CD4-positive, CD25-positive, alpha-beta regulatory T cell (primary cell): ENCODE measurements at places on chromosomes 11 and 22. TPM values are rescaled to one million over a fixed set of nuclear protein-coding genes. Genes with fewer than 3 reads are reported as not detected.
A peak's percentile ranks its signal among the peaks of the same experiment; 100 is the strongest.

DNA sequence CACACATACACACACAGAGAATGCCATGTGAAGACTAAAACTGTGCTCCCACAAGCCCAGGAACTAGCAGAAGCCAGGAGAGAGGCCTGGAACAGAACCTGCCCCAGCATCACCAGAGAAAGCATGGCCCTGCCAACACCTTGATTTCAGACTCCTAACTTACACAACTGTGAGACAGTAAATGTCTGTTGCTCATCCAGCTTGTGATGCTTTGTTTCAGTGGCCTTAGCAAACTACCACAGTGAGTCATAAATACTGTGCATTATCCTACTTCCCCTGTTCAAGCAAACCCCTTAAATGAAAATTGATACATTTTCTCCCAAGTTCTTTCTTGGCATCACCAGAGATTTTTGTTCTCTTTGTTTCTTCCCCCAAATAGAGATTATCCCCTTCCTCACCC, 1539.4 kb upstream of the TENM4 start:
- no peak overlapping the region for H3K4me3 ChIP-seq
- no peak overlapping the region for H3K27ac ChIP-seq
- no peaks in the 10 kb centered on the region for H3K4me1 ChIP-seq
- no peak for DNase-seq
- H3K27me3 ChIP-seq = no peaks in the 10 kb centered on the region
- no peaks in the 10 kb centered on the region for H3K36me3 ChIP-seq

- no peak for DNase-seq
- H3K27me3 ChIP-seq = no peaks in the 10 kb centered on the region
- no peak overlapping the region for H3K27ac ChIP-seq
- H3K4me3 ChIP-seq = no peak overlapping the region
- H3K36me3 ChIP-seq = peaks cover 68% of the 10 kb centered on the region
Observed at GRCh38 chr22:40270748-40271373, 75.4 kb upstream of the ADSL start.

DNA sequence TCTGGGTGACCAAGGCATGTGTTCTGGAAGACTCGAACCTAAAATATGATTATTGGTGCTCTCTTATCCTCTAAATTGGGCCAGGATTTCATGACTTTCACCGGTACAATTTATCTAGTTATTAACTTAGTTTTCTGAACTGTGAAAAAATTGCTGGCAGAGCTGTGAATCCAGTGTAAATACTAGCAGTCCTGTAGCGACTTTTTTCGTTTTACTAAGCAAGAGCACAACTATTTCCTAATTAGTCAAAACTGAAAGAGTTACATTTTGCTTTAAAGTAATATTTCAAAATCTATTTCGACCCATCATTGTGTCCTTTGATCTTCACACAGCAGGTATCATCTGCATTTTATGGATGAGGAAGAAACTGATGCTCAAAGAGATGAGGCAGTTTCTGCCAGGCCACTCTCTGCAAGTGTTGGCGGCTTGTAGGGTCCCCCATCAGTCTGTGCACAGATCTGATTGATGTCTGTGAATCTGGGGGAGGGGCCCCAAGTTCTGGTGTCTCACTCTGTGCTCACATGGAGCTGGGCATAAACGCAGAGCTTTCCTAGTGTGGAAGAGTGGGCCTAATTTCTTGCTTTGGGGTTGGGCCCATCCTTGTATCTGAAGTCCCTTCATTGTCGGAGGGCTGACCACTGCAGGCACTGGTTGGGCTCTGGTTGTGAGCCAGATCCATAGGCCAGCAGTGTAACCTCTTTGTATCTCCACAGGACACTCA, 1.4 kb upstream of the TRMT2A start:
- peak overlapping the region; percentile 84 for H3K27ac ChIP-seq
- peaks cover 46% of the 10 kb centered on the region for H3K36me3 ChIP-seq
- no peaks in the 10 kb centered on the region for H3K27me3 ChIP-seq
- no peak for DNase-seq

GRCh38 chr11:132777067-132777975, 755.0 kb downstream of the OPCML start:
- no peaks in the 10 kb centered on the region for H3K4me1 ChIP-seq
- DNase-seq = no peak
- H3K36me3 ChIP-seq = no peaks in the 10 kb centered on the region
- no peak overlapping the region for H3K4me3 ChIP-seq
- H3K27ac ChIP-seq = no peak overlapping the region
- no peaks in the 10 kb centered on the region for H3K27me3 ChIP-seq

DNA sequence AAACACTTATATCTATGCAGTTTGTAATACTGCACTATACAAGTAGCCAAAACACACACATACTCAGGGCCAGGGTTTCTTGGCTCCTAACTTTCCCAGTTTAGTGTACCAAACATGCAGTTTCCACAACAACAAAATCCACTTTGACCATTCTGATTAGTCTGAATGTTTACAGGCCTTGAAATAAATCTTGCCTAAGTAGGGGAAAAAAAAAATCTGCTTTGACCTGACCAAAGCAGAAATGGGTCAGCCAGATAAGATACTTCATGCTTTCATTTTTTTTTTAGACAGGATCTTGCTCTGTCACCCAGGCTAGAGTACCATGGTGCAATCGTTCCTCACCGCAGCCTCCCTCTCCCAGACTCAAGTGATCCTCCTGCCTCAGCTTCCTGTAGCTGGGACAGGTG, 10.1 kb downstream of the PRR14L start:
- peaks cover 25% of the 10 kb centered on the region for H3K36me3 ChIP-seq
- peaks cover 11% of the 10 kb centered on the region for H3K4me1 ChIP-seq
- H3K27ac ChIP-seq = no peak overlapping the region
- no peak for DNase-seq

DNA sequence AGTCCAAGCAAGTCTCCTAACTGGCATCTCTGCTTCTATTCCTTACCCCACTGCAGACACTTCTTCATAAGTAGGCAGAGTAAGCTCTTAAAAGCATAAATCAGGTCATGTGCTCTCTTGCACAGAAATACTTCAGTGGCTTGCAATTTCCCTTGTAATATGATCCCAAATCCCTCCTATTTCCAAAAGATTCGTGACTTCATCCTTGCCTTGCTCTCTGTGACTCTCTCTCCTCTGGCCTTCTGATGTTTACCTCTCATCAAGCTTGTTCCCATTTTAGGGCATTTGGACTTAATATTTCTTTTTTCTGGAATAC, 37.4 kb upstream of the NCR3LG1 start:
- H3K4me1 ChIP-seq = no peaks in the 10 kb centered on the region
- no peaks in the 10 kb centered on the region for H3K27me3 ChIP-seq
- peaks cover 20% of the 10 kb centered on the region for H3K36me3 ChIP-seq
- DNase-seq = no peak

DNA sequence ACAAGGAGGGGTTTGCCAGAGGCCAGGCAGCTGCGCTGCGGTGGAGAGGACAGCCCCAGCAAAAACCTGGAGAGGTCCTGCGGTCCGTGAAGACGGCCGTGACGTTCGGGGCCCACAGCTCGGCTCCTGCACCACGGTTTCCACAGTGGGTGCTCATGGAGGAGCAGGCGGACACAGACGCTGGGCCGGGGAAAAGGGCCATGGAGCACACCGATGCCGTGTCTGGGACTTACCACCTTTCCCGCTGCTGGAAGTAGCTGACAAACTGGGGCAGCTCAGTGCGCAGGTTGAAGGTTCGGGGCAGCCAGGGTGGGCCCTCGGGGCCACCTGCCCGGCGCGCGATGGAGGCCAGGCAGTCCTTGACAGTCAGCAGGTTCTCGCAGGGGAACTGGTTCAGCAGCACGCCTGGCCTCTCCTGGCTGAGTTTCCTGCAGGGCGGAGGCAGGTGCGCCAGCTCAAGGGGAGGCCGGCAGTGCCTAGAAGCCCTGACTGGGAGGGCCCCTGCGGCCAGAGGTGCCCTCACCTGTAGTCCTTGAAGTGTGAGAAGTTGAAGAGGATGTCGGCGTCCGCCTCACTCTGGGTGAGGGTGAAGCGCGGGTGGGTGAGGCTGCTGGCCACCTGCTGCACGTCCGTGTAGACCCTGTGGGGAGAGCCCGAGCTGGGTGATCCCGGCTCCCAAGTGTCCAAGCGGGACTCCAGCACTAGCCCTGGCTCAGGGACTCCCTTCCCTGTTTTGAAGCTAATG, 12.8 kb downstream of the TTLL12 start:
- DNase-seq = no peak
- H3K36me3 ChIP-seq = peaks cover 18% of the 10 kb centered on the region
- H3K4me3 ChIP-seq = no peak overlapping the region
- peaks cover 3% of the 10 kb centered on the region for H3K4me1 ChIP-seq
- H3K27me3 ChIP-seq = no peaks in the 10 kb centered on the region

DNA sequence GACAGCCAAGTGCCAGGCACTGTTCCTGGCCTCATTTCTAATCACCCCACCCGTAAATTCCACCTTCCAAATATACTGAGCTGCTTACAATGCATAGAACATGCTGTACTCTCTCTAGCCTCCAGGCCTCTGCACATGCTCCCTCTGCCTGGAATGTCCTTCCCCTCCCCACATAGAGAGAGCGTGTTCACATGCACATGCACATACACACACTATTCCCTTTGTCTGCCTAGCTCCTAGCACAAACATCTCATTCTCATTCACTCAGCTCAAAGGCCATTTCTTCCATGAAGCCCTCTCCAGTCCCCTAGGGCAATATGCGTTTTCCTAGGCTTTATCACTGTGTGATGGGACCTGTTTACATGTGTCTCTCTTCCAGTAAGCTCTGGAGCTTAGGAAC, 144.6 kb downstream of the WT1 start:
- no peaks in the 10 kb centered on the region for H3K27me3 ChIP-seq
- no peak for DNase-seq
- no peaks in the 10 kb centered on the region for H3K4me1 ChIP-seq
- H3K36me3 ChIP-seq = no peaks in the 10 kb centered on the region

CYTH4 gene
- 153 TPM for total RNA-seq
